ENCODE measurements at places on chromosomes 5 and 9.
A peak's percentile ranks its signal among the peaks of the same experiment; 100 is the strongest.

DNA sequence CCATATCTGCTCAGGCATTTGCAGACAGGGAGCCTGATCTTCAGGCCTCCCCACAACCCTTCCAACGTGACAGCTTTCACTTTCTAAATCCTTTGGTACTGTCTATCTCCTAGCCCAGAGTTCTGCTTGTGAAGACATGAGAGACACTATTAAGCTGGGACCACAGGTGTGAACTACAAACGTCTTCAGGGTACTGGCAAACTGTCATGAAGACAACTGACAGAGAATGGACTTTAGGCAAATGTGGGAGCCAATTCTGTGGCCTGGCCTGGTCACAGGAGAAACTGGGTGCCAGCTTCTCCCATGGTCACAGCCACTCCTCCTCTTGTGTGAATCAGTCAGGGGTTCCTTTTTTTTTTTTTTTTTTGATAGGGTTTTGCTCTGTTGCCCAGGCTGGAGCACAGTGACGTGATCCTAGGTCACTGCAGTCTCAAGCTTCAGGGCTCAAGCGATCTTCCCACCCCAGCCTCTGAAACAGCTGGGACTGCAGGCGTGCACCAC is 10.4 kb downstream of the TRIM14 start:
- DNase-seq: no peak

- no peak for DNase-seq
Measured at GRCh38 chr5:158421319-158421718, 562.4 kb upstream of the CLINT1 start.

DNA sequence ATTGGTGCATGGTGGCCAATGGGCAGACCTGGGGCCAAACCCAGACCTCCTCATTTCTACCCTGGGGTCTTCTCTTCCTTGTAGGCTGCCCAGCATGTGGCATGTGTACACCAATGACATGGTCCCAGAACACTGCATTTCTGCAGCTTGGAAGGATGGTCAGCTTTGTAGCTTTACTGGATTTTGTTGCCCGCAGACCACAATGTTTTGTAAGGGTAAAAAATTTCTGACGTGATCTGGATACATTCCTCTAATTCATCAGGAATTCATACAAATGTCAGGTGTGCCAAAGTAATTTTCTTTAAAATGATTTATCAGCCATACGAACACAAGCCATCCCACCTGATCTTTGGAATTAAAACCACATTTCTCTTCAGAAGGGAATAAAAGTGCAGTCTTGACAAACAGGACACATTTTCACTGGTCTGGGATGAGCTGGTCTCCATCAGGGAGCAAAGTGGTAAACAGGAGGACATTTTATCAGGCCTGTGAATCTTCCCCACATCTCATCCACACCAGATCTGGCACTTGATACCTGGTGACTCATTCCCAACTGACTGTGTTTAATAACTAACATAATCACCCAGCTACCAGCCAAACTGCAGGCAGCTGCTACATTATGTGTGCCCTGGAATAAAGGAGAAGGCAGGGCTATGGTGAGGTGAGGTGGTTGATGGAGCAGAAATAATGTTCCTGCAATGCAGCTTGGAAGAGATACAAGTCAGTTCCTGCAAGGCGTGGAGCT is 103.9 kb downstream of the SPOCK1 start:
- DNase-seq: no peak

GRCh38 chr5:56412601-56413379 is 179.7 kb upstream of the ANKRD55 start:
- peak; percentile 53 for DNase-seq

DNA sequence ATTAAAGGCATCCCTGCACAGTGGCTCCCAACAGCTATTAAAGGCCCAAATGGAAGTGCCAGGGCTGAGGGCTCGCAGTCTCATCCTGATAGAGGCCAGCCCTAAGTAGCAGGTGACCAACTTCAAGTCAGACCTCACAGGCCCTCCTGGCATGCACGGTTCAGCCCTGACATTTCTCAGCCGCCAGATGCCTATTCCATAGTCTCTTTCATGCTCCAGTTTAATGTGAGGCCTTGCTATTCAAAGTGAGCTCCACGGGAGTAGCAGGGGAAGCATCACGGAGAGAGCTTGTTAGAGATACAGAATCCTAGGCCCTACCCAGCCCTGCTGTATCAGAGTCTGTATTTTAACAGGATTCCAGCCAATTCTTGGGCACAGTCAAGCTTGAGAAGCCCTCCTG is 11.1 kb downstream of the LHFPL2 start:
- no peak for DNase-seq

DNA sequence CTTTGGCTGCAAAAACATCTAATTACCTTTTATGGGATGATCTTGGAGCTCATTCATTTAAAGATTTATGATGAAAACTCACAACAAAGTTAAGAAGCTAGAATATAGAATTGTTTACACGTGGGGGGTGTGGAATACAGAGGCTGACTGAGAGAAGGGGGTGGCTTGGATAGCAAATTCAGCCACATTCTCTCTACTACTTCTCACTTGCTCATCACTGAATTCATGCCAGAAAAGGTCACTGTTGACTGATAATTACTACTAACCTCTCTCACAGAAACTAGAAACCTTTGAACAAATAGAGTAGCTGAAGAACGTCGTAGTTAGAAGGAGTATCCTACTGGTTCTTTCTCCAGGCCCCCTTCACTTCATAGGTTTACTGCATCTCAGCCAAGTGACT is 808.2 kb downstream of the BRINP1 start:
- DNase-seq: no peak

DNA sequence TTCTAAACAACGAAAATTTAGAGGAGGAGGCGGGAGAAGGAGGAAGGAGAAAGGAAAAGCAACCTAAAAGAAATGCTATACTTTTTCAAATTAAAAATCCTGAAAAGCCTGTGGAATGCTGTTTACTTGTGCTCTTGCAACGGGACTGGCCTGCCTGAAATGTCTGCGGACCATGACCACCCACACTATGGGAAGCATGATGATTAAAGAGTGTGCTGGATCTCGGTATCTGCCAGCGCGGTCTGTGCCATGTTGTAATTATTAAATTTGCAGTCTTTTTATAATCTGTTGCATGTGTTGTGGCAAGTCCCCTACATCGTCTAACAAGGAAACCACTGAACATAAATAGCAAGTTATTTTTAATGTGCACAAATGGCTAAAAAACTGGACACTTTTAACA is 111.4 kb downstream of the FANCC start:
- peak; percentile 48 for DNase-seq

DNA sequence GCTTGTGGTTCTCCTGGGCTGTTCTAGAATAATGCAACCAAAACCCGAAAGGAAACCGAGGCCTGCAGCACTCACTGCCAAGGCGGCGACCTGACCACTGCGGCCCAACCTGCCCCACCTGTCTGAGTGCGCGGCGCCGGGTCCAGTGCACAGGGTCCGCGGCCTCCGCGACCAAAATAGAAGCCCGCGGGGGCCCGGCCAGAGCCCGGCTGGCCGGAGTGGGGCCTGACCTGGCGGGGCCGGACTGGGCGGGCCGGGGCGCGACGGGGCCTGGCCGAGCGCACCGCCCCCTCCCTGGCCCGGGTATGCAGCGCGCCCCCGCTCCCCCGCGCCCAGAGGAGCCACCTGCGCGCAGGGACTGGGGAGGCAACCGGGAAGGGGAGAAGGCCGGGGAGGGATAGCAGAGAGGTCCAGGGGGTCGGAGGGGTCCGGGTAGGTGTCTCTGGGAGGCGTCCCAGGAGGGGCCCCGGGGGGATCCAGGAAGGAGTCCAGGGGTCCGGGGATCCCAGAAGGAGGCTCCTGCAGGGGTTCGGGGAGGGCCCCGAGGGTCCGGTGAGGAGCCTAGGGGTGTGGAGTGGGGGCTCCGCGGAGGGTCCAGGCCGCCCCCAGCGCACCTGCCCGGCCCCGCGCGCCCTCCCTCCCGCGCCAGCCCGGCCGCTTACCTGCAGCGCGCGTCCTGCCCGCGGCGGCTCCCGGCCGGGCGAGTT is 503 bp downstream of the SEMA4D start:
- no peak for DNase-seq

GRCh38 chr5:178145965-178146820 is 7.5 kb downstream of the NHP2 start:
- DNase-seq: peak; percentile 49

GRCh38 chr5:137735555-137736284 is at the start of gene KLHL3:
TSS of gene KLHL3 (minus strand) at chr5:137736089. CDS start at chr5:137735646, 443 bp downstream.
- peak; percentile 61 for DNase-seq

DNA sequence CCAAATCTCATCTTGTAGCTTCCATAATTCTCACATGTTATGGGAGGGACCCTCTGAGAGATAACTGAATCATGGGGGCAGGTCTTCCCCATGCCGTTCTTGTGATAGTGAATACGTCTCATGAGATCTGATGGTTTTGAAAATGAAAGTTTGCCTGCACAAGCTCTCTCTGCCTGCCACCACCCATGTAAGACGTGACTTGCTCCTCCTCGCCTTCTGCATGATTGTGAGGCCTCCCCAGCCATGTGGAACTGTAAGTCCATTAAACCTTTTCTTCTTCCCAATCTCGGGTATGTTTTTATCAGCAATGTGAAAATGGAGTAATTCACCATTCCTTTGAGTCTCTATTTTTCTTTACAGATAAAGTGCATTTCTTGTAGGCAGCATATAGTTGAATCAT is 66.9 kb upstream of the FNIP1 start:
- no peak for DNase-seq

DNA sequence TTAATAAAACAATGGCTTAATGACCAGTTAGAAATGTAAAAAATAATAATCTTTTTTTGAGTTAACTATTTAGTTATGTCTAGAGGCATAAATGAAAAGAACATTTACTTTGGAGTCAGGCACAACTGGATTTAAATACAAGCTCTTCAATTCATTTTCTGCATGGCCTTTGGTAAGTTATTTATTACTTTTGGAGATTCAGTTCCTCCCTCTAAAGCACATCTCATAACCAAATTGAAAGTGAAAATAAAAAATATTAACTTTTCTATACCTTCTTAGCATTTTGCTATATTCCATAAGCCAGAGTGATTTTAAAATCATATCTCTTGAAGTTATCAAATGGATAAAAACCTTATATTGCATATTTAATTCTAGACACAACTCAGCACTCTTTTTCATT is 434.9 kb upstream of the SMARCA2 start:
- DNase-seq: no peak
